ENCODE measurements at places on chromosomes 2 and 18.

DNA sequence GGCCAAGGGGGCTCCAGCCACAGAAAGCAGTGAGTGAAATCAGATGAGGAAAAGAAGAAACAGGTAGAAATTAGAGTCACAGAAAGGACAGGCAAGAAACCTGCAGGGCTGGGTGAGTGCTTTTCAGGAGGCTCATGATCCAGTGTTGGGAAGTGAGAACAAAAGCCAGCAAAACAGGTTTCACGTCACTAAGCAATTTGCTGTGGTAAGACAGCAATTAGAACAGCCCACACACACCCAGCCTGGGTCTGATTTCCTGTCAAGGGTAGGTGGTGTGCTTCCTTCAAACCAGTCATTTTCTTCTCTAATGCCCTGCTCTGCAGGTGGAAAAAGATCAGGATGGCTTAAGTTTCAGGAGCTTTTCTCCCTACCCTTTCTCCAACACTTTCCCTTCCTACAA lies 52.9 kb upstream of the XDH start:
- DNase-seq, result no peak

GRCh38 chr18:73626221-73626620 lies 521.4 kb downstream of the FBXO15 start:
- DNase-seq, result no peak

- DNase-seq, result no peak
Observed at GRCh38 chr18:48855422-48856377, 95.1 kb downstream of the SMAD7 start.

GRCh38 chr2:102101097-102101848 lies 41.3 kb upstream of the IL1R1 start:
- DNase-seq, result no peak

DNA sequence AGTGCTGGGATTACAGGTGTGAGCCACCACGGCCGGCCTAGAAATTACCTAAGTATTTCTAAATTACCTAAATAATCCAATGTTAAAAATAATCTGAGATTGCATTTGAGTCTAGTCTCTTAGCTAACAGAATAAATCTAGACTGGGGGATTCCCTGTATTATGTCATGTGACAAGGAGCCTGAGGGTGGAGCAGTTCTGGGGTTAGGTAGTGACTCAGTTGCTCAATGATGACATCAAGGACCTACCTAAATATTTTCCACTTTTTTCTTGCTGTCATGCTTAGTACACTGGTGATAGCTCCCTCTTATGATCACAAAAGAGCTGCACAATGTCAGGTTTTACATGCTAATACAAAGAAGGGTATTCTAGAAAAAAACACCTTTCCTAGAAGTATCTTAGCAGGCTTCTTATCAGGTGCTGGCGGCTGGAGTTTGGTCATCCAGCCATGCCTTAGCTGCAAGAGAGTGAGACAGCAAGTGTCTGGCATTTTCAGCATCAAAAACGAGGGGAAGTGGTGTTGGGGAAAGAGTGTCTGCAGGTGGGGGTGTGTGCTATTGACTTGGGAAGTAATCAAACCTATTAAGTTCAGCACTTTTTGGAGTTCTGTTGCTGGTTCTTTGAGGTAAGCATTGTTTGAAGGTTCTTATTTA lies 17.5 kb upstream of the CEP192 start:
- no peak for DNase-seq

GRCh38 chr2:10549195-10549594 lies 101.1 kb upstream of the ODC1 start:
- DNase-seq, result no peak

DNA sequence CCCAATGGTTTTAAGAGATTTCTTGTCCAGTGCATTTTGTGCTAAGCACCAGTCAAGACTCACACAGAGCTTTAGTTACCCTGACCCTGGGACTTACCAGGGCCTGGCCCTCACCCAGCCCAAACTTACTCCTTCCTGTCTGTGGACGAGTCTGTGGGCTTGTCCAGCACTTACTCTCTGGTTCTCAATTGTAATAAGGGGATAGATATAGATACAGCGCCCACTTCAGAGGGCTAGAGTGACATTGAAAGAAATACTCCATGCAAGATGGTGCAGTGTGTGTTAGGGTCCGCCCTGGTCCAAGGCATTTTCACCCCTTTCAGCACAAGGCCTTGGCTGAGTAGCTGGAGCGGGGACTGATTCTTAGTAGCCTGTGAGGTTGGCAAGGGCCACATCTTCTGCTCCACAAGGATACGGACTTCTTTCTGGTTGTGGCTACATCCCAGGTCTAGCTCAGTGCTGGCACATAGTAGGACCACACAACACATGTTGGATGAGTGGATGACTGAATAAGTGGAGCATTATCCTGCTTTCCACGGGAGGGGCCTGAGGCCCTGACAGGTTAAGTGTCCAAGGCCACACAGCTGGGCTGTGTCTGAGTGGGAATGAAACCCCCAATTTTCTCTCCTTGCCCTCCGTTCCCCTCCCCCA lies 3.8 kb upstream of the ARID5A start:
- DNase-seq, result no peak

DNA sequence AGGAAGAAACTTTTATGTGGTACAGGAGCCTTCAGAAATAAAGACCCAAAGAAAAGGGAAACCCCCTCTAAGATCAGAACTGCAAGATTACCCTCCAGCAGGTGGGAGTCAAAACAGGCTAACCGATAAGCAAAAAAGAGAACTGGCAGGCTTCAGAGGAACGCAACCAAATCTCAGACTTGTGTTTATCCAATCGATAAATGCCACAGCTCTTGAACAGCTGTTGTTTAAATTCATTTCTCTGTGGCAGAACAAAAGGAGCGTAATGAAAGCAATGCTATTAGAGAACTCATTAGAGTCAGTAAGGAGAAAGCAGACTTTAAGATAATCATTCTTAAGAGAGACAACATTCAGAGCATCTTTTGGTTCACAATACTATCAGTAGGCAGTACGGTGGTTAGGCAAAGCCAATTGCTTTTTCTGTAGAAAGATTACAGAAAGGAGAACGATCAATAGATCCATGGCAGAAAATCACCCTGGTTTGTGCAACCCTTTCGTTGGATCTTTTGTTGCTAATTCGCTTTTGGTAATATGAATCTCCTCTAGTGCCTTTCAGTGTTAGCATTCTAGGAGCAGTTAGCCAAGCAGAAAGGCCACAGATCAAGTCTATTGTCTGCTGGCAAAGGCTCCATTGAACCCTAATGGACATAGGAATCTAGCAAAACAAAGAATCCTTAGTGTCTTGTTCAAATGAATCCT lies 476.4 kb upstream of the CHST9 start:
- DNase-seq, result no peak

- no peak for DNase-seq
Observed at GRCh38 chr2:73946215-73946614, 19.5 kb downstream of the DGUOK start.

- no peak for DNase-seq
Observed at GRCh38 chr2:159912580-159912979, 114.6 kb upstream of the CD302 start.

DNA sequence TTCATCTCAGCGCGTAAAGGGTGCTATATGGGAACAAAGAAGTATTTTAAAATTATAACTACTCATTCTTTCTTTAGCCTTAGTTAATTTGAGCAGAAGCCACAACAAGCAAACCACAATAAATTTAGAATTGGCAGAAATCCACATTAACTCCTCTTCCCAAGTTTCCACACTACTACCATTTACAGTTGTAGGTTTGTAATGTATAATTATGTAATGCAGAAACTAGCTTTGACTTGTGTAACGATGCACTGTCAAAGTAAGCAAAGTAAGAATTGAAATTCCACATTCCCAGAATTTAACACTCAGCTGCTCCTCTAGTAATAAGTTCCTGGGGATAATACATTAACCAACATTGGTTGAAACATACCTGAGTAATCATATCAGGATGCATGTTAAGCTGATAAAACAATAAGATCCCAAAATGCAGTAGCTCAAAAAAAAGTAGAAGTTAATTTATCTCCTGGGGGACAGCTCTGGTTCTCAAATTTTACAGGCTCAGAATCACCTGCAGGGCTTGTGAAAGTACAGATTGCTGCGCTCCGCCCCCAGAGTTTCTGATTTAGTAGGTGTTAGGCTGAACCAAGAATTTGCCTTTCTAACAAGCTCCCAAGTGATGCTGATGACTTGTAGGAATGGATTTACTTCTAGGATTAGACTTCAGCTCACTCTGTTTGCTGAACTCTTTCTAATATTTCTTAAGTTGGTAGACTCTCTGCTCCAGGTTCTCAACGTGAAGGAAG lies 9.9 kb downstream of the GRP start:
- no peak for DNase-seq

Data from stimulated activated CD4-positive, alpha-beta T cell treated with anti-CD3 and anti-CD28 coated beads, Interleukin-1b, Interleukin-23, amount 100 ng/mL, for 1 hour (primary cell).